ENCODE measurements at places on chromosomes 13 and 19.

DNA sequence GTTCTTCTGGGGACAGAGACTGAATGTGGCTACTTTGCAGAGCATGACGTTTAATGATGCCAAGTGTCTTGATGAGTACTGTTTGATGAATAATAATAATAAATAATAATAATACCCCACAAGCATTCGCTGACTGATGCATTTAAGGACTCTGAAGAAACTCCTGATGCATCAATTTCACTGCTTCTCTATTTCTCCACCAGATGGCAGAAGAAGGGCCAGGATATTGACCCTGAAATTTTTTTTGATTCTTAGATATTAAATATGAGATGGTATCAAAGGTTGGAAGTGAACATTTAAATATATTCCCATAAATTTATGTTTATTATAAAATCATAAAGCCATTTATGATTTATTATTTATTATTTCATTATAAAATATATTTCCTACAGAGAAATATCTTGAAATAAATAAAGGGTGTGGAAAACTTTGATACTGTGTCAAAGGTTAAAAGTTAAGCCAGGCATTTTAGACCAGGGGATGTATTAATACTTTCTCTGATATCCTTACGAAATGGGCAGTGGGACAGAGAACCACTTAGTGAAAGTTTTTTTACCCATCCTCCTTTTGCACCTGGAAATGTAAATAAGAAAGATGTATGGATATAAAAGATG lies 170.9 kb downstream of the LACC1 start:
- DNase-seq = no peak

DNA sequence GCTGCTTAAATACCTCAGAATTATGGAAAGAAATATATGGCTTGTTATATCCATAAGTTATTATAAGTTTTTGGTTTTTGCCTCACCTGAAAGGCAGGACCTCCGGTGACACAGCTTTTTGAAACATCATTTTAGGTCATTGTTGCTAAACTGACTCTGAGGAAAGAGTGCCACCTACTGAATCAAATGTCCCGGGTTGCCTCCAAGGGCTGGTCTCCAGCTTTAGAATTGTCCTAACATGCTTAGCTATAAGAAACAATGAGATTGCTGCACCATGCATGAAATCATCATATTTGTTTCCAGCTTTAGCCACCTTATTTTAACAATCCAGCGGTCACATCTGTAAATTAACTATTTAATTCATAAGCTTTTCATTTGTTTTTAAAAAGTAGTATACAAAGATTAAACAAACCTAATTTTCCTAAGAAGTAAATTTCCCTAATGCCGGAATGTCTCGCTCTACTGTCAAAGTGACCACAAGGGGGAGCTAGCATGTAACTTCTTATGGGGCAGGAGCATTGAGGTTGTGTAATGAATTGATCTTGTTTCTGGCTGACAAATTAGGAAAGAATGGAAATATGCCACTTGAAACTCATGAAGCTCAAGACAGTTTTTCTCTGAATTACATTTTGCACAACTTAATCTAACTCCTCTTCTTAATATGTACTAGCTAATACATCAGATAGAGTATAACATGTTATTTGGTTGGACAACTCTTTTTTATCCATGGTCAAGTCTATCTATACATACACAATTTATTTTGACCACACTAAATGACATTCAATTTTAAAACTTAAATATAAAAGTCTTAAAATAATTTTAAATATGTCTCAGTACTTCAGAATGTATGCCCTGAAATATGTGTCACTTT lies 6.7 kb upstream of the PCDH17 start:
- peak; percentile 83 for DNase-seq

- DNase-seq = peak; percentile 66
Measured at GRCh38 chr19:41872384-41872774, 4.7 kb upstream of the CD79A start.

DNA sequence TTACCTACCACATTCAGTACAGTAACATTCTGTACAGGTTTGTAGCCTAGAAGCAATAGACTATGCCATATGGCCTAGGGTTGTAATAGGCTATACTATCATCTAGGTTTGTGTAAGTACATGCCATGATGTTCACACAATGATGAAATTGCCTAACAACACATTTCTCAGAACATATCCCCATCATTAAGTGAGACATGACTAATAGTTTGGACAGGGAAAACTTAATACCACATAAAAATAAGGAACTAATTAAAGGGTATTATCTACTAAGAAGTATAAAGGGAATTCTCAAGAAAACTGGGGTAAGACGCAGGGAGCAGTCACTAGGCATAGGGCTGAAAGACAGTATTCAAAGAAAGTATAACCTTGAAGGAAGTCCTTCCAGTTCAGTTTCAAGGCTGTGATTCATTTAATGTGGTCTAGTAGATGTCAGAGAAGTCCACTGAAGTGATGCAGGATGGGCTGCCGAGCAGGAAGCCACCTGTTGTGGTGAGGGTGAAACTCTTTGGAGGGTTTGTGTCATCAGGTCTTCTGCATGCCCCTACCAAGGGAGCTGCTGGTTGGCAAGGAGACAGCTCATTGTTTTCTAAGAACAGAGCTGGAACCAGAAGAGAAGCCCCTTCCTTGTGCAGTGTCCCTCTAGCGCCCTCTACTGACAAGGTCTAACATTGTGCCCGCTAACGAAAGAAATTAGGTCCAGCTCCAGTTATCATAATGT lies 122.9 kb downstream of the OLFM4 start:
- DNase-seq = peak; percentile 86

DNA sequence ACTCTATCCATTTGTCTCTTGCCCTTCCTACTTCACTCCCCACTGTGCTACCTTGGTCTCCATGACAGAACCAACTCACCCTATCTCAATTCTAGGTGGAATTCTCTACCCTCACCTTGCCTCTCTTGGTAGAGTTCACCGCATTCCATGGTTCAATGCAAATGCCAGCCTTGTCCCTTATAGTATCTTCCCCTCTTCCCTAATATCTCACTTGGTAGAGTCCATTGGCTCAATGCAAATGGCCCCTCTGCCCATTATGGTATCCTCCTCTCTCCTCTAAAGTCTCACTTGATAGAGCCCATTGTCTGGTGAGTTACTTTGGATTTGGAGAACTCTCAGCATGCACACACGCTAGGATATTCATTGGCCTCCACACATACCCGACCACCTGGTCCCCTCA lies 7.9 kb downstream of the HAS1 start:
- DNase-seq = no peak

GRCh38 chr19:44653977-44654774 lies 10.5 kb downstream of the PVR start:
- DNase-seq = peak; percentile 89

DNA sequence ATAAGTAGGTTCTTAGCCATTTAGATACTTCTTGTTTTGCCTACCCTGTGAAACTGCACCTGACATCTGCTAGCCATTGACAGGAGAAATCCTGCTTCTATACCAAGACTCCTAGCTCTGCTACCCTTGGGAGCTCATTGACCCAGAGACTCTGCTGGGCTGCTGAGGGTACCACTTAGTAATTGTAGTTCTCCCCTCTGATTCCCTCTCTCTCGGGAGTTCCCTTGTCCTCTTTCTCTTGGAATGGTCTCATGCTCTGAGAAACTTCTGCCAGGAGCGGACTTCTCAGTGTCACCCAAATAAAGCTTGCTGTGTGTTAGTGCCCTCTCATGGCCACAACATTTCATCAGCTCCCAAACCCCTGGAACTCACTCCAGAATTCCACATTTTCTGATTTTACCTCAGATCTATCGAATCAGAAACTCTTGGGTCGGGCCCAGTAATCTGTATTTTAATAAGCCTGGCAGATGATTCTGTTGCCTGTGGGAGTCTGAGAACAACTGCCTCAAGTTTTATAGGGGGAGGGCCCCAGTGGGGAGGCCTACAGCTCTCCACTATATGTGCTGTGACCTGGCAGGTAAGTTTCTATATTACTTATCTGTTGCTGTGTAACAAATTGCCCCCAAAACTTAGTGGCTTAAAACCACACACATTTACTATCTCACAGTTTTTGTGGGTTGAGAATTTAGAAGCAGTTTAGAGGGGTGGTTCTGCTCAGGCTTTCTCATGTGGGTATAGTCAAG lies 221.1 kb downstream of the TDRD3 start:
- peak; percentile 77 for DNase-seq

DNA sequence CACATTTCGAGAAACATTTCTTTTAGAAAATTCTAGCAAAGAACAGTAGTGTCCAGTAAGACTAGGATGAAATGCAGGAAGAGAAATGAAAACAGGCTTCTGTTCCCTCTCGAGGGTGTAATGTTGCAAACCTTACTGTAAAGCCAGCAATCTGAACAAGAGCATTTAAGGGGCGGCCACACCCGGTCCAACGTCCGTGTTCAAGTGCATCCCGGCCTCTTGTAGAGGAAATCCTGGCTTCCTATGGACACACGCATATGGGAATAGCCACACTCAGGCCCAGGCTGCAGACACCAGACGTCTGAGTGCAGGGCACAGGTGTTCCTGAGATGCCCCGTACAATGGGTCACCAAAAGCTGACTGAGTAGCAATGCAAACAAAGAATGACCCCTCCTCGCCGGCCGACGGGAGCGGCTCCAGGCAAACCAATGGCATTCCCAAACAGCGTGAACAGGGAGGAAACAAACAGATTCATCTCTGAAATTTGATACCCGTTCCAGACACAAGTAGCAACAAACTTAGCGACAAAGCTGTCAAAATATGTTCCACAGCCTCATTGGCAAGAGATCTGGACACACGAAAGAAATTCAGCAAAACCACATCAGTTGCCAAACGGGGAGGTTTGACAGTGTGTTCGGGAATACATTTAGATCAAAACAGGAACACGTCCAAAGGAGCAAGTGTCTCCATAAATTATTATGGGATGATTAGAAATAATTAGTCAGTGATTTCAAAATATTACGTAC lies 278.6 kb upstream of the TSHZ3 start:
- DNase-seq = no peak

- no peak for DNase-seq
Measured at GRCh38 chr19:33802801-33803200, 6.1 kb downstream of the KCTD15 start.

GRCh38 chr13:45863709-45864590 lies 12.4 kb upstream of the SIAH3 start:
- DNase-seq = no peak

- DNase-seq = peak; percentile 27
Measured at GRCh38 chr13:109875746-109876145, 89.4 kb upstream of the IRS2 start.

DNA sequence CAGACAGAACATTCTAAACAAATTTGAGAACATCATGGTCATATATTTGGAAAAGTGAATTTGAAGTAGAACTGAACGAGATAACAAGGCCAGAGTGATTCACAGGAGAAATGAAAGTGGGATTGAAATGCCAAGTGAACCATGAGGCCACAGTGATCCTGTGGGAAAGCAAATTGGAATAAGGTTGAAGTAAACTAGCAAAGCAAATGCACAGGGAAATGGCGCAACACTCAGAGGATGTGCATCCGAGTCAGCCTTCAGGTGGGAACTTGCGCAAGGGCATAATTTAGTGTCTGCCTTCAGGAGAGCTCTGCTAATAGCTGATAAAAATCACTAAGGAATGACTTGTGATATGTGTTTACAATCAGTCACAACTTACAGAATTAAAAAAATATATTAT lies 696.6 kb downstream of the LIG4 start:
- no peak for DNase-seq

- no peak for DNase-seq
Measured at GRCh38 chr19:7913652-7914051, 978 bp upstream of the TGFBR3L start.

DNA sequence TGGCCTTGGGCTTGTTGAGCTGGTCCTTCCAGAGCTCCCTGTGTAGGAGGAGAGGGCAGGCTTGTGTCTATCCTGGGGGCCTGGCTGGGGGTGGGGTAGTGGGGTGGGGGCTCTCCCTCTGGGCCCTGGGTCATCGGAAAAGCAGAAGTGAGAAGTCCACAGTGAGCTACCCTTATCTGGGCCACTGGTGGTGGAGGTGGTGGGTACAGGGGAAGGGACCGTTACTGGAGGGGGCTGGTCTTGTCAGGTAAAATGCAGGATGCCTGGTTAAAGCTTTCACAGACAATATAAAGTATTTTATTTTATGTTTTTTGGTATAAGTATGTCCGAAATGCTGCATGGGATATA lies 342 bp upstream of the SIGLEC10 start:
- DNase-seq = no peak

GRCh38 chr13:85970727-85971126 lies 171.5 kb upstream of the SLITRK6 start:
- no peak for DNase-seq

DNA sequence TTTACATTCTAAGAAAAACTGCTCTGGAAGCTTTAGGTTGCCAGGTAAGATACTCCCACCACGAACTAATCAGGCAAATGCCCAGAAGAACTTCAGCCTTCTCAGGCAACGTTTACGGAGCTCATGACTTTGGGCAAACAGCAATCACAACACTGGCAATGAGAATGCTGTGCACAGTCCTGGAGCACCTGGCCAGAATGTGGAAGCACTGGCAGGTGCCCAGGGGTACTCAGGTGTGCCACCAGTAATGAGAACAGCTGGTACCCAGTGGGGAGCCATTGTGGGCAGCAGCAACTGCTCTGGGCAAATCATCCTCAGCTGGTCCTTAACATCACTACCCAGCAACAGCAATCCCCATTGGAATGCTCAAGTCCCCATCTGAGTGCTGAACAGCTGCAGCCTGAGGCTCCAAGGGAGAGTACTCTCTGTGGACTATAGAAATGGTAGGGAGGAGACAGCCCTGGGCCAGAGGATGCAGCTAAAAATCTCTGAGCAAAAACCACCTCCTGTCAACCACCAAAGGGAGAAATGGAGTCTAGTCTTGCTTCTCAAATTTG lies 210.0 kb downstream of the FOXO1 start:
- no peak for DNase-seq

GRCh38 chr19:3890591-3890990 lies 10.1 kb downstream of the ATCAY start:
- no peak for DNase-seq

GRCh38 chr13:42487221-42487620 lies 86.7 kb upstream of the TNFSF11 start:
- DNase-seq = no peak

DNA sequence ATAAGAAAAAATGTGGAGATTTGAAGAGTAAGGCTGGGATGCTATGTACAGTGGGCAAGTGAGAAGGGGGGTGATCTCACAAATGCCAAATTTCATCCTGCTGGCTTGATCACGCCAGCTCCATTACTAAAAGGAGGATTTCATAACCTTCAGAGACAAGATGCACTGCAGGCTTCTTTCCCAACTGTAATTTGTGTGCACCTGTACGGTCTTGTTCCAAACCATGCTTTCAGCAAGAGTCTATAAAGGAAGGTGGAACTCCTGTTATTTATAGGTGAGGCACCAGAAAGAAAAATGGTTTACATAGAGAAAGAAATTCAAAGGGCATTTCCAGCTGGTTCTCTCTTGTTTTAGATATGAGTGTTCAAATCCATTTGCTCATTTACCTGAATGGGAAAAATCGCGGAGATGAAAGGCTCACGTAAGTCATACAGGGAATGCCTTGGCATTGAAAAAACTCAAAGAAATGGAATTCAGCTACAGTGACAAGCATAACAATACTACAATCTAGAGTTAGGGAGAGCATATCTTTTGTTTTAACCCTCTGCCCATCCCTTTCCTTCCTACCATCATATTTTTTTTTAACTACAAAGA lies 13.3 kb downstream of the EFNB2 start:
- DNase-seq = no peak

Data from endodermal cell (in vitro differentiated cells).